Stimulated activated CD4-positive, alpha-beta T cell treated with anti-CD3 and anti-CD28 coated beads, TNF-alpha, amount 100 ng/mL, for 48 hours (primary cell): ENCODE measurements at places on chromosomes 1 and 21.
A peak's percentile ranks its signal among the peaks of the same experiment; 100 is the strongest.

DNA sequence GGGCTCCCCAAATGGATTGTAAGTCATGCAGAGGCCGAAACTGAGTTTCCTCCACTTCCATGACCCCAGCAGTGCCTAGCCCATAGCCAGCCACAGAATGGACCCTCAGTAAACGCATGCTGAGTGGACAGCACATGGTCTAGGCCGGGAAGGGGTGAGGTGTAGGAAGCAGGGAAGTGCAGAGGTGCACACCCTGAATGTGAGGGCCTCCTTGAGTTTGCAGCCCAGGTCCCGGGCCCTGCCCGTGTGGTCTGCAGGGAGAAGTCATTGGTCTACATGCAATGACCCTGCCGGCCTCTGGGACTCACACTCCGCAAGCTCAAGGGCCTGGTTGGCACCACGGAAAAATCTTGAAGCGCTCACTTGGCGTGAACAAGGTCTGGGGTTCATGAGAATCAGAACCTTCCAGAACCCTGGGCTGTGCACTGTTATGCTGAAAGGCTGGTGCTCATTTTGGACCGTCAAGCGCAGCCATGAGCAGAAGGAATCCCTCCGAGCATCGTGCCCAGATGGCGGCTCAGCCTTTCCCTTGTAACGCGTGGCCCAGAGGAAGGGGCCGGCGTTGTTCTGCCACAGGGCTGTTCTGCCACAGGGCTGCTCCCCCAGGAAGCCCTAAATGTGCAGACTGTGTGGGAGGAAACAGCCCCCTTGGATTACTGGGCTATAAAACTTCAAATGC lies 66.4 kb downstream of the PSMG1 start:
- DNase-seq, result no peak

- DNase-seq, result no peak
Measured at GRCh38 chr1:188270497-188270896, 1441.7 kb downstream of the PLA2G4A start.

- no peak for DNase-seq
Measured at GRCh38 chr1:4086921-4087320, 186.8 kb upstream of the C1orf174 start.

DNA sequence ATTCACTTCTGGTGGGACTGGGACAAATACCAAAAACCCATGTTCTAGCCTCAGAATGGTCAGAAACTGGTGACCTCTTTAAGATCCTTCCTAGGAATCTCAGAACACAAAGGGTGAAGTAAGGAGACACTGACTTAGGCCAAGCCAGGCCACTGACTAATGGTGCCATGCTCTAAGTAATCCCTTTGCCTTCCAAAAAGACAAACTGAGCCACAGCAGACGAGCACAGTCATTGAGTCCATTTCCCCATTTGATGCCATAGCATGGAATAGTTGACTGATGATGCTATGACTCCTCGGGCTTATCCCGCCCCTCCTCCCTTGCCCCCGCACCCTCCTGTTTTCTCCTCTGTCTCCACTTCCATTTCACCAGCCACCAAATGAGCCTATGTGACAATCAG lies 145.8 kb upstream of the ZNF648 start:
- DNase-seq, result no peak

- no peak for DNase-seq
Measured at GRCh38 chr1:47898133-47898845, 98.9 kb downstream of the TRABD2B start.

- DNase-seq, result peak; percentile 47
Measured at GRCh38 chr21:37365517-37366481, 774 bp upstream of the DYRK1A start.

DNA sequence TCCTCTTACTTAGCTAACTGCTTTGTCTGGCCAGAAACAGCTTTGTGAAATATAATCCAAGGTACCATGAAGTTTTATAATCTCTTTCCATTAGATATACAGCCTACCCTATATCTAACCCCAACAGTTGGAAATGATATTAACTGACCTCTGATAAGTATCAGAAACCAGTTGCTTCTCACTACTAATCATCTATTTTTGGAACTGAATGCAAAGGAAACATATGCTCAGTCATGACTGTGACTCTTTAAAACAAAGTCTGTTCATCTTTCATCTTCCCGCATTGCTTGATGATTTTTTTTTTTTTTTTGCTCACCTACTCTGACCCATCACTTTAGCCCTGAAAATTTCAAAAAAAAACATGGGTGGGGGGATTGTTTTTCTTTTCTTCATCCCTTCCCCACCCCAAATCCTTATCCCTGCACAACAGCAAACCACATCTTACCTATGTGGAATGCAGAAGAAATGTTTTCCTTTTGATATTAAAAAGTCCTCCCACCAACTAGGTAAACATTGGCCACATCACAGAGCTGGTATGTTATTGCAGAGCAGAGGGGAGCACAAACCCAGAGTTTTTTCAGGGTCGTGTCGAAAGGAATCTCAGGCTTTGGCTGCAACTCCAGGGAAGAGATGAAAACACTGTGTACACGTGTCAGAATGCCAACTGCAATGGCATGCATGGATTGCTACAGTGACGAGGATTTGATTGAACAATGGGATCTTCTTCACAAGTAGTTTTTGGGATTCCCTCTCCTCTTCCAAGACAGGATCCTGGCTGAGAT lies 137.3 kb downstream of the SLC30A10 start:
- DNase-seq, result no peak

- no peak for DNase-seq
Measured at GRCh38 chr1:33524586-33524985, 52.1 kb downstream of the ZSCAN20 start.

DNA sequence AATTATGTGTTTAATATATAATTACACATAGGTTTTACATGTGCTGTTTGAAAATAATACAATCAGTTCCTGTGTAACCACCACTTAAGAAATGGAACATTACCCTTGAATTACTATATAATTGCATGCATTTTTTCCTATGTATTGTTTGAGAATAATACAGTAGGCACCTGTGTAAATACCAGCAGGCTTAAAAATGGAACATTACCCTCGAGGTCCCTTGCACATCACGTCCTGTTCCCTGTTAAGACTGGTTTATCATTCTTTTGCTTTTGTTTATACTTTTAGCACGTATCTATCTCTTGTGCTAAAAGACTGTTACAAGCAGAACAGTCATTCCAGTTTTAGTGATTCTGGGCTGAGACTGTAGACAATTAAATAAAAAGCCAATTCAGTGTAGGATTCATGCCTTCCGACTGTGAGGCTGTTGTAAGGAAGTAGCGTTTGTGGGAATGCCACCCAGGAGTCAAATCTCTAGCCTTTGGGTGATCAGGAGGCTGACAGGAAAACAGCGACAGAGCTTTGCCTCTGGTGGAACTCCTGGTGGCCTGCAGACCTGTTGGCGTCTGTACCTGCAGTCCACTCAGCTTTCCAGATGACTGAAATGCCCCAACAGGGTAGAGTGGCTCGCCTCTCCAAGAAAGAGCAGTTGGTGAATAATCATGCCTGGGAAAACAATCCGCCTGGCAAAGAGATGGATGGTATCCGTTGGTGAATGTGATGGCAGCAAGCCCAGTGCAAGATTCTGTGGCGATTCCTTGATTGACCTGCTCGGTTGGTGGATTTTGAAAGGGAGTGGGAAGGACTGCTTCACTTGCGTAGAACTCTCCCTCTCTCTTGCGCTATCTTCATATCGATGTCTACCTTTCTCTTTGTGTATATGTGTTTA lies 58.0 kb downstream of the DISC1 start:
- DNase-seq, result no peak

- DNase-seq, result no peak
Measured at GRCh38 chr1:242522304-242522945, 2.1 kb downstream of the PLD5 start.

DNA sequence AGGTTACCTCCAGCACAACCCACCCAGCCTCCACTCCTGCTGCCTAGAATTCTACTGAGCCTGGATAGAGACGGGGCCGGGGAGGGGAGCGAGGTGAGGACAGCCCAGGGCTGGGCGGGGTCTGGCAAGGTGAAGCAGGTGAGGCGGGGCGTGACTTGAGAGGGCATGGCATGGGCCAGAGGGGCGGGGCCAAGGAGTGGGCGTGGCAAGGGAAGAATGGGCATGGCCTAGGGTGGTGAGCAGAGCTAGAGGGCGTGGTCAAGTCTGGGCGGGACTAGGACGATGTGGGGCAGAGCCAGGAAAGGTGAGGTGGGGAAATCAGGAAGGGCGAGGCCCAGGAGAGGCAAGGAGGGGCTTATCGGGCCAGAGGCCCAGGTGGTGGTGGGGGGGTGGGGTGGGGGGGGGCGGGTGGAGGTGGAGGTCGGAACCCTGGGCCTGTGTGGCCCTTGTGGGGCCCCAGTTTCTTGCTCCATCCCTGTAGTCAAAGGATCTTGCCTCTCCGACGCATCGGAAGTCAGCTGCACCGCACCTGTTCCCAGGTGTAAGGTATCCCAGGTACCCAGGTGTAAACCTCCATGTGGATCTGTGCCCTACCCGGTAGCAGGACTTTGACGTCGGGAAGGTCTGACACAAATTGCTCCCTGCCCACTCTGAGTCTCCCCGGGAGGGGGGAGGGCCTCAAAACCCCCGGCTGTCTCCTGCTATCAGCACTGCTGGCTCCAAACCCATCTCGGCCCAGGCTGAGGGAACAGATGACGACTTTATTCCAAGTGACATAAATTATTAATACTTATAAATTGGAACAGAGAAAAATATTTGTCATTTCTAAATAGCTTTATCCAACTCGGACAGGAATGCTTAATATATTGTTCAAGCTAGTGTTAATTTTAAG lies 32.9 kb upstream of the UTS2 start:
- peak; percentile 31 for DNase-seq

- DNase-seq, result no peak
Measured at GRCh38 chr1:201489643-201490261, 17.2 kb downstream of the CSRP1 start.

DNA sequence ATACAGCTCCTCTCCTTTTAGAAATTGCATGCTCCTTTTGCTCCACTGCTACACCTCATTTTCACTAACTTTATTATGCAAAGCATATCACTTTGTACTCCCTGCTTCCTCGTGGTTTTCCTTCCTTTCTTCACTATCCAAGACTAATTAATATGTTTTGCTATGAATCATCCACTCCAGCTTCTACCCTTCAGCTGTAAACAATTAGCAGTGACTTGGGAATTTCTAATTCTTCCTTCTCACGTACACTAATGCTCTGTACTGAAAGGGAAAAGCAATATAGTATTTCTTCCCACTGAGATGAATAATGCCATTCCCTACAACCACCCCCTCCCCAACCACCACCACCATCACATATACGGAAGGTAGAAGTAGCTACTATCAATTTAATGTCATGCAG lies 1917.0 kb downstream of the MRPL39 start:
- DNase-seq, result no peak

DNA sequence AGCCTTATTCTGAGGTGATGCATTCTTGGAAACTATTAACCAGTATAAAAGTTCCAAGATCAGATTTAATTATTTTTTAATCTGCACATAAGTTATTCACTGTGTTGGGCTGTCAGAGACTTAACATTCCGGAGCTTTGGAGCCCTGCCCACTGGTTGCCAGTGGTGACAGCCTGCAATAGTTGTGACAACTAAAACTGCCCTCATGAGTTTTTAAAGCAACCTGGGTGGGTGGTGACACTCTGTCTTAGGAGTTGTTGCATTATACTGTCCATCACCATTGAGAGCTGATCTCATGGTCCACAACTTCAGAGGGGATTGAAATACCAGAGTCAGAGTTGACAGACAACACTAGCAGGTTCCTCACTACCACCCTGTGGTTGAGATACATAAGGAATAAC lies 653.9 kb upstream of the USP24 start:
- DNase-seq, result no peak

GRCh38 chr1:42003433-42003832 lies 84.7 kb upstream of the HIVEP3 start:
- no peak for DNase-seq

DNA sequence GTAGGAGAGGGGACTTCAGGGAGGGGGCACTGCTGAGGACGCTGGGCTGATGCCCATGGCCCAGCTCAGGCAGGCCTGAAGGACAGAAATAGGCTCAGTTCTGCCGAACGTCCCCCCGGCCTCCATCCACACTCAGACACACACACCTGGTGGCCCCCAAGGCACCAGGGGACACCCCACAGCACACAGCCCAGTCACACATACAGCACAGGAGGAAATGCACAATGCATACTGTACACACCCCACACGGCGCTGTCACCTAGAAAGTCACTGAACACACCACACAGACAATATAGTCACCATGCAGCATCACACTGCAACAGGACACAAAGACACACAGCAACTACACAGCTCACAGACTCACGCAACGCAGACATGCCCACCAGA lies 562 bp downstream of the SYTL1 start:
- no peak for DNase-seq

DNA sequence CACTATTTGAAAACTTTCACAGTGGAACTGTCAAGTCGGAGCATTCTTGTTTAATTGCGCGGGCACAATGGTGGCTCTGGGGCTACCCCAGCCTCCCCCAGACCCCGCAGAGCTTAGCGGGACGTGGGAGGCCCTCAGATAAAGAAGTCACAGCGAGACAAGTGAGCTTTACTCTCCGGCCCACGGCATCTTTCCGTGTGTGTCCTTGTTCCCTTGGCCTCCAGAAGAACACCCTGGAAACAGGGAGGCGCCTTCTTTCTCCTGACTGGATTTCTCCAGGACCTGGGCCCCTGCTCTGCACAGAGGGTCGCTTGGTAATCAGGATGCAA lies 382.8 kb downstream of the RRAGC start:
- no peak for DNase-seq

DNA sequence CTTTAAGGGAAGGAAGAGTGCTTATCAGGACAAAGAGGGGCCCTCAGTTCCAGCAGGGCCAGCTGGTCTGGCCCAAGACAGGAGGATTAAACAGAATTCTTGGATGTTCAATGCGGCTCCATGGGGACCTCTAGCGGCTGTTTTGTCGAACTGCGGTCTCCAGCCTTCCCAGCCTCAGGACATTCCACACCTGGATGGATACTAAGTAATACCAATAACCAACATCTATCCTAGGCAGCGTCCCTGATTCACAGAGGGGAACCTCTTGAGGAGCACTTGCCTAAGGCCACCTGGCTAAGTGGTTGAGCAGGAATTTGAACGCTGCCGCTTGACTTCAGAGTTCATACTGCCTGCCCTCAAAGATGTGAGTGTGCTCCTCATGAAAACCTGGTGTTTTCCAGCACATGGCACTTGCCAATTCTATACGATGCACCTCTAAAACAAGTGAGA lies 15.5 kb upstream of the CD247 start:
- peak; percentile 47 for DNase-seq

GRCh38 chr1:167185974-167186657 lies 34.6 kb upstream of the POU2F1 start:
- DNase-seq, result no peak

DNA sequence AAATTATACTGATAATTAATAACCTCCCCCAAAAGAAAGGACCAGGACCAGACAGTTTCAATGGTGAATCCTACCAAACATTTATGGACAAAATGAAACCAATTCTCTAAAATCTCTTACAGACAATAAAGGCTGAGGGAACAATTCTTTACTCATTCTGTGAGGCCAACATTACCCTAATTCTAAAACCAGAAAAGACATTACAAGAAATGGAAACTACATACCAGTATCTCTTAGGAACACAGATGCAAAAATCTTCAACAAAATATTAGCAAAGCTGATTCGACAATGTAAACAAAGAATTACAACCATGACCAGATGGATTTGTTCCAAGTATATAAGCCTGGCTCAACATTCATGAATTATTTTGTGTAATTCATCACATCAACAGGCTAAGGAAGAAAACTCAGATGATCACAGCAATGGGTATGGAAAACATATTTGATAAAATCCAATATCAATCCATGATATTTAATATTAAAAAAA lies 8.6 kb downstream of the TMED5 start:
- no peak for DNase-seq
